ENCODE measurements at places on chromosomes 5 and 9.

GRCh38 chr9:11001546-11001945 is 388.7 kb upstream of the PTPRD start:
- no peak for DNase-seq

- no peak for DNase-seq
Measured at GRCh38 chr5:65061974-65062353, 293.2 kb downstream of the CWC27 start.

DNA sequence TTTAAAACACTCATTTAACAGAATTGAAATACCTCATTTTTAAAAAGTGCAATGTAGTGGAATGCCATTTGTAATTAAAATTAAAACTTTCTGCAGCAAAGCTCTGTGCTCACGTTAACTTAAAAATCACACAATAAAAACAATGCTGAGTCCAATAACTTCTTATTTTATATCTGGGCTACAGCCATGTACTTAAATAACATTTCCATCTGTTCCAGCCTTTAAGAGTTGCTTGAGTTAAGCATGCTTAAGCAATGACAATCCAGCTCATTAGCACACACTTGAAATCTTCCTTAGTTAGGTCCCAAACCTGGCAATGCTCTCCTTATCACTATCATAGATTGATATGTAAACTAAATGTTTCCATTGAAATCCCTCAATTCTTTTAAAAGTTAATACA is 132.3 kb upstream of the CDH12 start:
- DNase-seq: no peak

- DNase-seq: no peak
Measured at GRCh38 chr9:114895521-114895991, 34.8 kb downstream of the TNFSF8 start.

DNA sequence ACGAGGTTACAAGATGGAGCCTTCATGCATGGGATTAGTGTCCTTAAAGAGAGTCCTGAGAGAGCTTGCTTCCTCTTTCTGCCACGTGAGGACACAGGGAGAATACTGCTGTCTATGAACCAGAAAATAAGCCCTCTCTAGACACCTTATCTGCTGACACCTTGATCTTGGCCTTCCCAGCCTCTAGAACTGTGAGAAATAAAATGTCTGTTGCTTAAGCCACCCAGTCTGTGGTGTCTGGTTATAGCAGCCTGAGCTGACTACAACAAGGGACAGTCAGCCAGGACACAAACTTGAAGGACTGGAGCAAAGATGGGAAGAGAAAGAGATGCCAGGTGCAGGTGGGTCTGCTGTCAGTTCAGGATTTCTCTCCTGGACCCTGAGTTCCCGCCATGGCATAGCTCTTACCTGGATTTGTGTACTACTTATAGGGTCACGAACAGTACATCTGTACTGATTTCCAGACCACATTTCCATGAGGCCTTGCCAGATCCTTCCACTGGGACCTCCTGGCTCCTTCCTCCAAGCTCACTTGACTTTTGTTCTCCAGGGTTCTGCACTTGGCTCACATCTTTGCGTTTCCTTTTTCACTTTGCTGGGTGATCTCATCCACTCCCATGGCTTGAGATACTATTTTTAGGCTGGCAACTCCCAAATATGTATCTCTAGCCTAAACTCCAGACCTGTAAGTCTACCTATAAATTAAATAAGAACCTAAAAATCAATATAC is 44.9 kb upstream of the LIFR start:
- DNase-seq: no peak

DNA sequence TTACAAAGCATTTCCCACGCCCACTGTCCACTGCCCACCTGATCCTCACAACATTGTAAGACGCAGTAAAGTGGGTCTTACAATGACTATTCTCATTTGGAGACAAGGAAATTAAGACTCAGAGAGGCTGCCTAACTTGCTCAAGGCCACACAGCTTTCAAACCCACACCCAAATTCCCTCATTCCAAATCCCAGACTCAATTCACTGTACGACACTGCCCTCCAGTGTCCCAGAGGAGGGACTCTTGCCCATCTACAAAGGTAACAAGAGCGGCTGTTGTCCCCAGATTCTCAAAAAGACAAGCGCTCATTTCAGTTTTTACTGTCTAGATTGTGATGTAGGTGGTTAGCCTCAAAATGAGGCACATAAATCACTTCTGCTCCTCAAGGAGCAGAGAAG is 184.6 kb downstream of the ACTL7B start:
- DNase-seq: no peak

DNA sequence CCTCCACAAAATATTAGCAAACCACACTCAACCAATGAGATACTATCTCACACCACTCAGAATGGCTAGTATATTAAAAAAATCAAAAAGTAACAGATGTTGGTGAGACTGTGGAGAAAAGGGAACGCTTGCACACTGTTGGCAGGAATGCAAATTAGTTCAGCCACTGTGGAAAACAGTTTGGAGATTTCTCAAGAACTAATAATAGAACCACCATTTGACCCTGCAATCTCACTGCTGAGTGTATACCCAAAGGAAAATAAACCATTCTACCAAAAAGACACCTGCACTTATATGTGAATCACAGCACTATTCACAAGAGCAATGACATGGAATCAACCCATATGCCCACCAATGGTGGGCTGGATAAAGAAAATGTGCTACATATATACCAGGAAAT is 393.5 kb downstream of the PDE4D start:
- DNase-seq: no peak

DNA sequence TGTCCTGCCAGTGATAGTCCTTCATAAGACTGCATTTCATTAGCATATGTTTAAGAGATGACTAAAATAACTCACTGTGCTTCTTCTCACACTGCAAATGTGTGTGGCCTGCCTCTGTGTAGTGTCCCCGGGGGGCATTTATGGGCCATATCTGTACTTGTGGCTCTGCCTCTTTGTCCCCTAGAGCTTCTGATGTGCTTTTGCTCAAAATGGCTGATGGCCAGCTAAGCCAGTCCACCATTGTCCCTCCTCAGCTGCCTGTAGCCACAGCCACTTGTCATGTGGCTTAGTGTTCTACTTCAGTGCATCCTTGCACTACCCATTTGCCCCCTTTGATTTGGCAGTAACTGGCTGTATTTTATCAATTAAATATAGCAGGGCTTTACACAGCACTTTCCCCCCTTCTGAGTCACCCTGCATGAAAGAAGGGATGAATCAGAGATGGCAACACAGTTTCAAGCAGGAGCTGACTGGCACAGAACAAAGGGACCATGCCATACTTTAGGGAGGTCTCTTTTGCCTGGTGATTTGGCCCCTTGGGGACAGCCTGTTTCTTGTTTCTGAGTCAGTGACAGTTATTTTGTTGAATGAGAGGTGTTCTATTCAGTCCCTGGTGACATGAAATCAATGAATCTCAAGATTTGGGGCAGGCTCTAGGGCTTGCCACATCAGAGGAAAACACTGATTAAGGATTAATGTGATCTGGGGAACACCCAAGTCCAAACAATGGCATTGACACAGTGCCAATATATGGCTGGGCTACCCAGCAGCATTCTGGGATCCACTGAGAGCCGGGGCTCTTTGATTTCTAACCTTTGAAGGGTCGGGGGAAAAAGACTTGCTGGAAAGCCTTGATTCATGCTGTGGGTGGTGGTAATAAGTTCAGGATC is 245.5 kb downstream of the SMARCA2 start:
- peak; percentile 19 for DNase-seq

- no peak for DNase-seq
Measured at GRCh38 chr5:34591723-34592122, 64.4 kb upstream of the RAI14 start.

GRCh38 chr5:14853685-14854084 is 17.9 kb downstream of the ANKH start:
- DNase-seq: no peak

GRCh38 chr5:138354926-138355378 is 2.5 kb downstream of the KDM3B start:
- peak; percentile 36 for DNase-seq

DNA sequence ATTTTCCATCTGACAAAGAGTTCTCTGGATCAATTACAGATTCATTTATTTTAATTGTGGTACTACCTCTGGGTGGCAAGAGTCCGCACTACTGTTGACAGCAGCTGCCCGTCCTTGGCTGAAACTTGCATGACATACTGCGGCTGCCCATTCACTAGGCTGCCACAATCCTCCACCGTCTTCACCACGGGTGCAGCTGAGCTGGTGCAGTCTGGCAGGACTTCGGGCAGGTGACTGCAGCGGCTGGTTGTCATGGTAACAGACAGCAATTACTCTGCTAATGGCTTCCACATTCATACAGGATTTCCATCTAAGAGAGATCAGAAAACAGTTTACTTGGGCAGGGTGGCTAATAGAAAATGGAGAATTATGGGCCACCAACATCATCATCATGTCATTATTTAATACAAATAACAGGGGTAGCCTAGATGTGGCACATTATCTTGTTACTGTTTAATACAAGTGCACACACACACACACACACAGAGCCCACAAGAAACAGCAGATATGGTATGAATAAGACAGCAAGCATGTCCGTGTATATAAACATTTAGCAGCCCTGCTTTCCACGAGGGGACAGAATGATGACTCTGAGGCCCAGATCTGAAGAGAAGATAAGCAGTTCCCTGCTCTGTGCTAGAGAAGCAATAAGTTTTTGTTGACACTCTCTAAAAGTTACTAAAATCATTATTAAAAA is 112.3 kb downstream of the MARCHF3 start:
- DNase-seq: no peak

GRCh38 chr5:96159043-96159442 is 197.4 kb upstream of the ELL2 start:
- DNase-seq: no peak

DNA sequence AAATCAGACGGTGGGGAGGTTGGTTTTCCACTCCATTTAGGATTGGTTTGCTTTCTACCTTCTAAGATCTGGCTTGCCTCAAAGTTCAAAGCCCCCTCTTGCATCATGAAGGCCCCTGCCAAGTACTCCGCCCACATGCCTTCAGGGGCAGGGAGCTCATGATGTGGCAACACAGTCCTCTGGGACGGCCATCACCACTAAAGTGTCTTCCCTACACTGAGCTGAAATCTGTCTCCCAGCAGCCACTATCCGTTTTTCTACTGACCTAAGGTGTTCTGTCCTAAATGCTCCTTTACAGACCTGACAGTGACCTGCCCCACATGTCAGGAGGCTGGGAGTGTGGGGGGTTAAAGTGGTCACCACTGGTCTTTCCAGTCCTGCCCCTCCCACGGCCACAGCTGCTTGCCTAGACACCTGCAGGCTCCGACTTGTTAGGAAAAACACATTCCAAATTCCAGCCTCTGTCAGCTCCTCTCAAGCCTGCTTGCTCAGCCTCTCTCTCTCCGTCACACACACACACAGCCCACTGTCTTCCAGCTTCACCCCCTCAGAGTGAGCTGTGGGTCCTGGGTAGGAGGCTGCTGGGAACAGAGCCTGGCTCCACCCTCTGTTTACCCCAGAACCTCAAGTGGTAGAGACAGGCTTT is 44.9 kb downstream of the SHB start:
- DNase-seq: peak; percentile 13

- no peak for DNase-seq
Measured at GRCh38 chr5:72531496-72532190, 24.4 kb upstream of the ZNF366 start.

Measured in T1000 (cell line).